ENCODE measurements at places on chromosomes 5 and 9.

GRCh38 chr9:4828761-4829160 lies 36.0 kb downstream of the RCL1 start:
- no peak for DNase-seq

GRCh38 chr9:20557890-20558565 lies 64.3 kb downstream of the MLLT3 start:
- no peak for DNase-seq

- no peak for DNase-seq
These were observed 1503.0 kb downstream of the EFNA5 start for GRCh38 chr5:106167766-106168165.

GRCh38 chr5:153544706-153545105 lies 54.2 kb downstream of the GRIA1 start:
- DNase-seq, result no peak

DNA sequence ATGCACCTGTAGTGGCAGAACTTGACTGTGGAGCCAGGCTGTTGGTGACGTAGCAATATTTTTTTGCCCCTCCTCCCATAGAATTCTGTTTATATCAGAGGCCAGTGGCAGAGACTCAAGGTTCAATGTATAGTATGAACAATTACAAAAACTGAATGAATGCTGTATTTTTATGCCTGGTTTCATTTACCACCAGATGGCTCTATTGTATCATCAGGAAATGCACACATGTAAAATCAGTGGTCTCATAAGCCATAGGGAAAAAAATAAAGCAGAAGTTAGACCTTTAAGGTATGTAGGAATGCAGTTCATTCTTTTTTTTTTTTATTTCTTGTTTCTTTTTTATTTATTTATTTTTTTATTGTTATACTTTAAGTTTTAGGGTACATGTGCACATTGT lies 43.6 kb downstream of the CCDC192 start:
- no peak for DNase-seq

- no peak for DNase-seq
These were observed 2.2 kb downstream of the PPP2CA start for GRCh38 chr5:134223406-134224248.

DNA sequence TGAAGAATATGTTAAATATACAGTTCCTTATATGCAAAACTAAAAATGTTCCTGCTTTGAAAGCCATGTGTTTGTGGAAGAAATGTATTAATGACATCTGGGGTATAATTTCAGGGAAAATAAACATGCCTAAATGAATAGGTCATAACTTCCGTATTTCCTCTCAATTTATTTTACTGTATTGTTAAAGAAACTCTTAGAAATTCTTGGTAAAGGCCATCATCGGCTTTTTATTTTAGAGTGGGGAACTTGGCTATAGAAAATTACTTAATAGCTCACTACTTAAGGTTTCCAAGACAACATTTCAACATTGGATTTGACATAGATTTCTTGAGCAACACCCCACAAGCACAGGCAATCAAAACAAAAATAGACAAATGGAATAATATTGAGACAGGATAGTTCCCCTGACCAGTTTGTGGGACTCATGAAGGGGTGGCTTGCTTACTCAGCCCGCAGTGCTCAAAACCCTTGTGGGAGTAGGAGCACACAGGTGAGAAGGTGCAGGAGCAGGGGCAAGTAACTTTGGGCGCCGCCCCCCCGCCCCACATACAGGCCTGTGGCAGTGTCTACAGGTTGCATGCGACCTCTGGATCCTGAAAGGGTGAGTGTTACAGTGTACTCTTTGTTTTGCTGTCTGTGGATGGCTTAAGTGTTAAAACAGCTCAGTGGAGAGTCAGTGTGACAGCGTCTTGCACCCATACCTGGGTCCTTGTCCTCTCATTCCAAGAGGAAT lies 891.4 kb upstream of the C9orf72 start:
- DNase-seq, result no peak

GRCh38 chr9:36166168-36166927 lies 2.8 kb upstream of the CCIN start:
- DNase-seq, result peak; percentile 81

DNA sequence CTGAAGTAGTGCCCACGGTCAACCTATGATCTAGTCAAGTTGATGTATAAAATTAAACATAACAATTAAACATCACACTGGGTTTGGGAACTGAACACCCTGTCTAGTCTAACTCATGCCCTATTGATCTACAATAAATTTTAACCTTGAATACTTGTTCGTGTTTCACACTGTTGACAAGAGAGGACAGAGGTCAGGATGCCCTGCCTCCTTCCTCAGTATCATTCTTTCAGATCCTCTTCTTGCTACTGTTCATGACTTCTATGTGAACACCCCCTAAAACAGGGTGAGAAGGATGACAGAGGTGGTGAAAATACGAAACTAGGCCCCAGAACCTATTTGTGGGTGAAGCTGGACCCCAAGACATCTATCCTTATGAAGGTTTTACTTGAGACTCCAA lies 8.1 kb upstream of the MAT2B start:
- DNase-seq, result no peak

- no peak for DNase-seq
These were observed 45.5 kb downstream of the IARS1 start for GRCh38 chr9:92247981-92248380.

Measured in stimulated activated CD4-positive, alpha-beta T cell treated with anti-CD3 and anti-CD28 coated beads, Interleukin-4, amount 100 ng/mL, for 1 hour (primary cell).